ENCODE measurements at places on chromosomes 1 and 21.

GRCh38 chr1:1245817-1246576 is 525 bp downstream of the C1QTNF12 start:
- DNase-seq = no peak

GRCh38 chr1:201250326-201251011 is 32.8 kb upstream of the PKP1 start:
- no peak for DNase-seq

GRCh38 chr1:241240069-241240468 is 116.9 kb downstream of the RGS7 start:
- DNase-seq = peak; percentile 26

GRCh38 chr1:241994171-241994570 is 4.7 kb downstream of the MAP1LC3C start:
- DNase-seq = no peak

- no peak for DNase-seq
Measured at GRCh38 chr1:1781526-1781903, 3.2 kb upstream of the NADK start.

GRCh38 chr1:183164340-183164739 is 21.7 kb upstream of the LAMC2 start:
- peak; percentile 89 for DNase-seq

GRCh38 chr1:192978195-192978710 is 80.9 kb downstream of the UCHL5 start:
- DNase-seq = no peak

- DNase-seq = no peak
Measured at GRCh38 chr1:100229681-100230443, 19.8 kb downstream of the DBT start.

GRCh38 chr1:71836904-71837303 is 445.4 kb downstream of the NEGR1 start:
- no peak for DNase-seq

DNA sequence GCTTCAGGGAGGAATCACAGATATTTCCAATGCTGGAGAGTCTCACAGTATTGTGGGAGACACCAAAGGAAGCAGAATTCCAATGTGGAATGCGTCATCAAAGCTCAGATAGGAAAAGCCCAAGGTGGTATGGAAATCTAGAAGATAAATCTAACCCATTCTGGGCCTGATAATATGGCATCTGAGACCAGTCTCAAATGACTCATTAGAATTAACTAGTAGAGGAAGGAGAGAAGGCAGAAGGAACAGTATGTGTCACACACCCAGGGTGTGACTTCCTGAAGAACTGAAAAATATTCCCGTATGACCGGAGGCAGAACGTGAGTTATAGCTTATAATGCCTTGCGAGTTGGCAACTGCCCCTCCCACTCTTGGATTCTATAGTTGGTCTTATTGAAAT is 499.2 kb downstream of the PLPP3 start:
- no peak for DNase-seq

DNA sequence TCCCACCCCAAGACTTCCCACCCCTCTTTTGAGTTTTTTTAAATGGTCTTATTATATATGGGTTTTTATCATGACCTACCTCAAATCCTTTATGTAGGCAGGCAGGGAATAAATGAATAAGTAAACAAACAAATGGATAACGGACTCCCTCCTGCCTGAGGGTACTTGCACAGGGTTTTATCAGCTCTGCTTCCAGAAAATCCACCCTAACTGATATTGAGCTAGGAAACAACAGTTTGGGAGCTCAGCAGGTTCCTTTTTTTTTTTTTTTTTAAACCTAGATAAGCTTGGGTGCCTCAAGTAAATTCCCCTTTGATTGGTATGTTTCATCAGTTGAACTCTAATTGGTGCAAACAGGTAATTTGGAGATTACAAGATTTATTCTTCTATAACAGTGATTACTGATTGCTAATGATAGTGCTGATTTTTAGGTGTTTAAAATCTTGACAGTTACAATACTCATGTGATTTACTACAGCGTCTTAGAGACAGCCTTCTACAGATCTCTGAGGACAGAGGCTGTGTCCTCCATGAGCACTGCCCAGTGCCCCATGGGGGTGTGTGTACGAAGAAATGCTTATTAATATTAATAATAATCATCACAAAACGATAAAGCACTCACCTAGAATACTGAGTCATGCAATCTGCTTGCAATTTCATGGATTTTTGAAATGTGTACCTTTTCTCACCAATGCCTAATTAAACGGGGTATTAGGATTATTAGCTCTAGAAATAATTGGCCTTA is 347.4 kb downstream of the RRAGC start:
- DNase-seq = no peak

DNA sequence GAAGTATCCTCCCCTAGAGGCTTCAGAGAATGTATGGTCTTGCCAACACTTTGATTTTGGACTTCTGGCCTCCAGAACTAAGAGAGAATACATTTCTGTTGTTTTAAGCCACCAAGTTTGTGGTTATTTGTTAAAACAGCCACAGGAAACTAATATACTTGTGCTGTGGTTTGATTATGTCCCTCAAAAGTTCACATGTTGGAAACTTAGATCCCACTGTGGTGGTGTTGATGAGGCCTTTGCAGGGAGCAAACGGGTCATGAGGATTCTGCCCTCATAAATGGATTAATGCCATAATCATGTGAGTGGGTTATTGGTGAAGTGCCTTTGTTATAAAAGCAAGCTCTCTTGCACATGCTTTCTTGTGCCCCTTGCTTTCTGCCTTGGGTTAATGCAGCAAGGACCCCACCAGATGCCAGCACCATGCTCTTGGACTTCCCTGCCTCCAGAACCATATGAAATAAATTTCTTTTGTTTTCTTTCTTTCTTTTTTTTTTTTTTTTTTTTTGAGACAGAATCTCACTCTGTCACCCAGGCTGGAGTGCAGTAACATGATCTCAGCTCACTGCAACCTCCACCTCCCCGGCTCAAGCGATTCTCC is 157.3 kb downstream of the CLIC6 start:
- no peak for DNase-seq

DNA sequence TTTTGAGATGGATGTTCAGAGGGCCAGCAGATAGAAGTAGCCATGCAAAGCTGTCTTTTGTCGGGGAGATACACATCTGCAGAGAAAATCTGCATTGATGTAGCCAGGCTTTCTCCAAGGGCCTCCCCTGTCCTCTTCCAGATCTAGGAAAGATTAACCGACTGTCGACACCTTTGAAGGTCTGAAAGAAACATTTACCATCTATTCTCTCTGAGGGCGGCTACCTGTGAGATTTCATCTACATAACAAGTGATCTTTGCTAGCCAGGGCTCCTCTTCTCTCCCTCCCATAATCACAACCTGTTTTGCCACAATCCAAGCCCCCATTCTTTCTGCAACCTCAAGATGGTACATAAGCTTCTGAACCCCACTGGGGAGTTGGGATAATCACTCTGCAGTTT is 193.6 kb downstream of the RGS7 start:
- DNase-seq = no peak

- DNase-seq = no peak
Measured at GRCh38 chr1:100708476-100709062, 11.0 kb upstream of the VCAM1 start.

DNA sequence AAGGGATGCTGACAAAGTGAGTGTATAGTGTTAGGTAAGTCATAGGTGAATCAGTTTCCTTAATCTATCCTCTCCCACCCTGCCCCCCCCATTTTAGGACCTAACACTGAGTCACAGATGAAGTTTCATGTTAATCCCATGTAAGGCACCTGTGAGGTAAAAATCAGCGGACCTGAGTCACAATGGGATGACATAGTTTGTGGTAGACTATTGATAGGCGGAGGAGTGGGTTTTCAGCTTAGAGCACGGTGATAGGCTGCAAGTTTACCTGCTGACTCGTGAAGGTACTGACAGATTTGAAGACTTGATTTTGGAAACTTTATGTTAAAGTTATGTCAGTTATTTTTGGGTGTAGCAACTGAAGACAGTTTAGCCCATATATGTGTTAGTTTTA is 1.7 kb downstream of the TOR1AIP1 start:
- DNase-seq = peak; percentile 2

- no peak for DNase-seq
Measured at GRCh38 chr1:59408608-59409240, 111.8 kb downstream of the FGGY start.

DNA sequence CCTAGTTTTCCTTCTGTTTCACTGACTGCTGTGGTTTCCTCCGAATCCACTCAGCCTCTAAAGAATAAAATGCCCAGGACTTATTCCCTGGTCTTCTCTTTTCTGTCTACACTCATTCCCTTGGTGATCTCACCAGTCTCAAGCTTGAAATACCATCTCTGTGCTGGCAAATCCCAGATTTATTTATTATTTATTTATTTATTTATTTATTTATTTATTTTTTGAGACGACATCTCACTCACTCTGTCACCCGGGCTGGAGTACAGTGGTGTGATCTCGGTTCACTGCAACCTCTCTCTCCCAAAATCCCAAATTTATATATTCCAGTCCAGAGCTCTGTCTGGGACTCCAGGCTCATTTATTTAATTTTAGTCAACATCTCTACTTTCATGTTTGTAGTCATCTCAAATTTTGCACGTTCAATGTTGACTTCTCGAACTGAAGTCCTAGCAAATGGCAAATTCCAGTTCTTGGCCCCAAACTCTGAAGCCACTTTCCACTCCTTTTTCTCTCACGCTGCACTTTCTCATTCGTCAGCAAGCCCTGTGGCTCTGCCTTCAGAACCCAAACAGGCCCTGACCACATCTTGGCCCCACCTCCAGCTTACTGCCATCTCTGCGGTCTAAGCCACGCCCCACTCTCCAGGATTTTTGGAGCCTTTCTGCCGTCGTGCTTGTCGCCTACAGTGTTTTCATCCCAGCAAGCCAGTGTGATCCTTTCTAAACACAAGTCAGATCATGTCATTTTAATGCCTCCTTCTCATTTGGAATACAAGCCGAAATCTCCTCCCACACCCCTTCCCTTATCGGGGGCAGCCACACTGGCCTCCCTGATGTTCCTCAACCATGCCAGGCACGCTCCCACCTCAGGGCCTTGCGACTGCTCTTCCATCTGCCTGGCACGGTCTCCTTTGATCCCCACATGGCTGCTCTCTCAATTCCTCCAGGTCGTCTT is 14.2 kb upstream of the TENT5B start:
- DNase-seq = no peak

GRCh38 chr1:45508295-45509151 is 8.4 kb downstream of the MMACHC start:
- DNase-seq = peak; percentile 64

DNA sequence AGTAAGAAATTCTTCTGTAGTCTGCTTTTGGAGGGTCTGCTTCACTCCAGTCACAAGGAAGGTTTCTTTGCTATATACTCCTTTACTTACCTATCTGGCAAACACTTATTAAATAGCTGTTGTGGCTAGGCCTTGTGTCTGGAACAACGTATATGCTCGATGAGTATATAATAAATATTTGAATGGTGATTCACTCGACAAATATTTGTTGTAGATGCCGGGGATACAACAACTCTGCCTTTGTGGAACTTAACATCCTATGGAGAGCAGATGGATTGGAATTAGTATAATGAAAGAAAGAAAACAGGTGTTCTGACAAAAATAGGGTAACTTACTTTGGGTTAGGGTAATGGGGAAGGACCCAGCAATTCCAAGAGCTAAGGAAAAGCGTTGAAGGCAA is 31.1 kb downstream of the KPNA6 start:
- no peak for DNase-seq

DNA sequence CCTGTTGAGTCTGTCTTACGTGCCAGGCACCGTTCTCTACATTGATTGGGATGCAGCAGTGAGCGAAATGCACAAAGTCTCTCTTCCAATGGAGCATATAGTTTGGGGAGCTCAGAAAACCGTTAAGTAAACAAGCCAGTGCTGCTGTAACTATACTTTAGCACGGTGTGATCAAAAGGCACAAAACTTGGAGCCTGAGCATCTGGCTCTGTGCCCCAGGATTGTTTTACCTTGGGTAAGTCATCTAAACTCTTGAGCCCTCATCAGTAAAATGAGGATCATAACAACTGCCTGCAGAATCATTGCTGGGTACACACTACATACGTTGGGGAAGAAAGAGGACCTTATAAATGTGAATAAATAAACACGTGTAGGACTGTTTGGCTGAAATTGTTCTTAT is 1.8 kb downstream of the HHIPL2 start:
- DNase-seq = no peak

GRCh38 chr1:234435620-234436019 is 43.4 kb downstream of the TARBP1 start:
- DNase-seq = no peak

- DNase-seq = no peak
Measured at GRCh38 chr1:25780318-25781129, 19.5 kb upstream of the SELENON start.

GRCh38 chr1:150082494-150082893 is 14.9 kb downstream of the VPS45 start:
- no peak for DNase-seq

DNA sequence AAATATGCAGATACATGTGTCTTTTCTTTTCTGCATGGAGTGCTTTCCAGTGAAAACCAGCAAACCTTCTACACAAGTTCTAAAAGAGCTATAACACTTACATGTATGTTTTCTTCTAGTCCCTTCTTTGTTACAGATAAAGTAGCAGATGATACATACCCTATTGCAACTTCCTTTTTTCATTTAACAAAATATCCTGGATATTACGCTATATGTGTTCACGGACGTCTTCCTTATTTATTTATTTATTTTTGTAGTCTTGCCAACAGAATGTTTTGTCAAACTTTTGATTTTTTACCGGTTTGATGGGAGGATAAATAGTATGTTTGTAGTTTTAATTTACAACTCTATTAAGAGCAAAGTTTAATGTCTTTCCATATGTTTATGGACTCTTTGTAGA is 5.2 kb upstream of the GALNT2 start:
- no peak for DNase-seq

DNA sequence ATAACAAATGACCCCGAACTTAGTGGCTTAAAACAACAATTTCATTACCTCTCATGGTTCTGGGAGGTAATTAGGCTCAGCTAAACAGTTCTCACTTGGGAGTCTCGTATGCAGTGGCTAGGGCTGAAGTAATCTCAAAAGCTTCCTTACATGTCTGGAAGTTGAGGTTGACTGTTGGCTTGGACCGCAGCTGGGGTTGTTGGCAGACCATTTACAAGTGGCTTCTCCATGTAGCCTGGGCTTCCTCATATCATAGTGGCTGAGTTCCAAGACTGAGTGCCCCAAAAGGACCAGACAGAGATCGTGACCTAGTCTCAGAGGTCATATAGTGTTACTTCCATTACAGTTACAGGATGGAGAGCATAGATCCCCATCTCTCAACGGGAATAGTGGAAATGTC is 2.4 kb upstream of the POGZ start:
- no peak for DNase-seq

GRCh38 chr1:246008363-246008831 is 498.7 kb downstream of the SMYD3 start:
- DNase-seq = no peak

- DNase-seq = no peak
Measured at GRCh38 chr1:85602571-85602970, 22.0 kb downstream of the CCN1 start.

- DNase-seq = peak; percentile 92
Measured at GRCh38 chr1:178536844-178537371, 24.0 kb downstream of the TEX35 start.

All from Caki2 (cell line).